GM06990 (cell line): ENCODE measurements at places on chromosomes 3 and 15.

- DNase-seq, result no peak
Observed at GRCh38 chr3:151793636-151794035, 20.3 kb upstream of the AADAC start.

DNA sequence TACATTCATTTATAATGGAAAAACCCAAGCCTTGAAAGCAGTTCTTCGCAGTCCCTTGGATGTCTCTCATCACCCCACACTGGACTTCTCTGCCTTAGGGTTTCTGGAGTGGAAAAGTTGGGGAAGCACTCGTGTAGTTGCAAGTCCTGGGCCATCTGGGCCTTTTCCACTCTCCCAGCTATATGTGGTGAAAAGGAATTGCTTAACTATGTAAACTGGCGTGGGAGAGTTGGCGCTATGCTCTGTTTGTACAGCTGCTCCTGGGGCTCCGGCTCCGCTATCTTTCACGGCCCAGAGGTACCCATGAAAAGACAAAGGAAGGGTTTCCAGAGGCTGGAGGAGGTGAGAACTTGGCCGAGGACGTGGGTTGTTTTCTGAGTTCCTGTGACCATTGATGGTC, 81.1 kb upstream of the MYZAP start:
- no peak for DNase-seq

GRCh38 chr15:67304778-67305177, 50.2 kb downstream of the IQCH start:
- DNase-seq, result no peak

DNA sequence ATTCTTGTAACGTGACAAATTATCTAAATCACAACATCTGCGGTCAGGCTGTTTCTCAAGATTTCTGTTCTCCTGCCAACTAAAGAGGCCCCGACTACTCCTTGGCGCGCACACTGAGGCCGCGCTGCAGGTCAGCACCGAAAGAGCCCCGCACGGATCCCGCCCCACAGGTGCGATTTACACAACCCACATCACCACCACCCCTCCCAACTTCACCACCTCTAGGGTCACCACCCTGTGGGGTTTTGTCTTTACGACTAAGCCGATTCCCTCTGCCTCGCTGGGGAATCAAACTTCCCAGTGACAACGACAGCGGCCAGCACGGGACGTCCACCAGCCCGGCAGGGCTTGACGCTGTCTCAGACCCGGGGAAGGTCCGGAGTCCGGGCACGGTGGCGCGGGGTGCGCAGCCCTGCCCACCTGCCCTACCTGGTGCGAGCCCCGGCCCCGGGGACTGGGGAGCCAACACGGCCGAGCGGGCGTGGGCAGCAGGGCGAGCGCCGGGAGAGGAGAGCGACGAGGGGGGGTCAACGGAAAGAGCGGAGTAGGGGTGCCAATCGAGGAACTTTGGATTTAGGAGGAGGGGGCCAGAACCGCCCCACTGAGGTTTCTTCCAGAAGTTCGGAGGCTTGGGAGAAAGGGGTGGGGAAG, 764 bp downstream of the UACA start:
- peak; percentile 16 for DNase-seq

DNA sequence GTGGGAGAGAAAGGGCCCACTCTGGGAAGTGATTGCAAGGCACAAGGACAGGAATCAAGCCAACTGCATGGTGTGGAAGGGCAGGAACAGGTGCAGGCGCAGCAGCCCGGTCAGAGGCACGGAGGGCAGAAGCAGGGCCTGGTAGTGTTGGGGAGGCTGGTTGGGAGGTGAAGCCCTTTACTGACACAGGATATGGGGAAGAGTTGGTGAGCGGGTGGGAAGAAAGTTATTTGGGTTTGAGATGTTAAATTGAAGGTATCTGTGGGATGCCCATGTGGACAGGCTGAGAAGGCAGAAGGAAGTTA, 83.6 kb upstream of the ABHD2 start:
- no peak for DNase-seq
